Stimulated activated CD4-positive, alpha-beta T cell treated with anti-CD3 and anti-CD28 coated beads, Interleukin-4, amount 100 ng/mL, for 24 hours (primary cell): ENCODE measurements at places on chromosomes 1 and 21.

DNA sequence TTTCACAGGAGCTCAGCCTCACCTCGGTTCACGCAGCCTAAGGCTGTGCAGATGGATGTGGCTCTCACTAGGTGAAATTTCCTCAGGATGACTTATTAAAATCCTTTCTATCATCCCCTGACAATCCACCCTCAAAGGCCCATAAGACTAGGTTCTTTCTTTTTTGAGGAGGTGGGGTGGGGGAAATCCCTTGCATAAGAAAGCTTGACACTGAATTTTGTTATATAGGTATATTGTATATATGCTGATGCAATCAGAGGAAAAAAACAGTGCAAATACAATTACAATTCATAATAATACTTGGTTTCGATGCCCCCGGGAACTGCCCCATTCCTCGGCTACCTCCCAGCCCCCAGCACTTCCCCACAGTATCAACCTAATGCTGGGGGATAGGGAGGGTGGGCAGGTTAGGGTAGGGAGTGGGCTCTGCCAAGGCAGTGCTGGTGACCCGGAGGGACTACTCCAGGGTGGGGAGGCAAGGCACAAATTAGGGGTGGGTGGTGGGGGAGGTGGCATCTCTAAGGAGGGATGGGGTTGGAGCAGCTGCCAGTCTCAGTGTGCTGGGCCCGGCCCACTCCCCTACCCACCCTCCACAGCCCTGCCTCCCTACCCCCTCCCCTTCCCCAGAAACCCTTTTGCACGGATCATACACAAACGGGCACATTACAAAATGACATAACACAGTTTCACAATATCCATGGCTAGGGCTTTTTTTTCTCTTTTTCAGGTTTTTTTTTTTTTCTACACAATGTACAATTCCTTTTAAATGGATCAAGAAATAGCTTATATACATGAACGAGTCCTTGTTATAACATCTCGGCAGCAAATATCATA, 30.9 kb downstream of the SLC27A3 start:
- no peak for DNase-seq

- no peak for DNase-seq
These were observed 30.8 kb upstream of the TSNAX start for GRCh38 chr1:231497629-231498152.

- DNase-seq: no peak
These were observed 68.1 kb upstream of the ANGPTL1 start for GRCh38 chr1:178938959-178939317.

GRCh38 chr1:47995306-47996050, 1.7 kb downstream of the TRABD2B start:
- DNase-seq: no peak

GRCh38 chr1:68785328-68785727, 288.4 kb upstream of the DEPDC1 start:
- DNase-seq: no peak

- no peak for DNase-seq
These were observed 119.7 kb upstream of the RGS18 start for GRCh38 chr1:192038567-192038966.

- DNase-seq: no peak
These were observed 118.5 kb upstream of the C1orf174 start for GRCh38 chr1:4018466-4019146.

DNA sequence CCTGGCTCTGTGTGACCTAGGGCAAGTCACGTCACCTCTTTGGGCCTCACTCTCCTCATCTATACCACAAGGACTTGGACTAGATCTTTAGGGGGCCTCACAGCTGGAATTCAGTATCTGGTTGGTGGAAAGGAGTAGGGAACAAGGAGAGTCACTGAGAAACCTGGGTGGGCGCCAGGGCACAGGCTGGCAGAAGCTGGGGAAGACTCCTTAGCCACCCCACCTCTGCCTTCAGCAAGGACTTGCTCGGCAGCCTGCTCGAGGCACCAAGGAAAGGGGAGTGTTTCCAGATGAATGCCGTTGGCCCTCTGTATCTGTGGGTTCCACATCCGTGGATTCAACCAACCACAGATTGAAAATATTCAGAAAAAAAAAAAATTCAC, 1.2 kb upstream of the OPTC start:
- DNase-seq: no peak

- no peak for DNase-seq
These were observed 41.1 kb downstream of the ERO1B start for GRCh38 chr1:236240675-236241074.

DNA sequence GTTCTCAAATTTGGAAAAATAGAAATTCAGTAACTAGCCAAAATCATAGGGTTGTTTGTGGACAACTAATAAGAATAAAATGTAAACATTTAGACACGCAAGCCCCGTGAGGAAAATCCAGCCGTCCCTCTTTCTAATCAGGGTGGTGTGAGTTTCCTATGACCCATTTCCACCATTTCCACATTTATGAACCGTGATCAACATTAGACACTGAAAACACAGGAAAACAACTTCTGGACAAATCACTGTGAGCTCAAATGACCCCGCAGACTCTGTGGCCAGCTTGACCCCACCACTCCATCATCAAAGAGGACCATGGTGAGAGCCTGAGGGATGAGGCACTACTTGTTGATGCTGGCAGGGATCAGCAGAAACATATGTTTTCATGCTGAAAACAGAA, 101.0 kb downstream of the SIM2 start:
- no peak for DNase-seq

DNA sequence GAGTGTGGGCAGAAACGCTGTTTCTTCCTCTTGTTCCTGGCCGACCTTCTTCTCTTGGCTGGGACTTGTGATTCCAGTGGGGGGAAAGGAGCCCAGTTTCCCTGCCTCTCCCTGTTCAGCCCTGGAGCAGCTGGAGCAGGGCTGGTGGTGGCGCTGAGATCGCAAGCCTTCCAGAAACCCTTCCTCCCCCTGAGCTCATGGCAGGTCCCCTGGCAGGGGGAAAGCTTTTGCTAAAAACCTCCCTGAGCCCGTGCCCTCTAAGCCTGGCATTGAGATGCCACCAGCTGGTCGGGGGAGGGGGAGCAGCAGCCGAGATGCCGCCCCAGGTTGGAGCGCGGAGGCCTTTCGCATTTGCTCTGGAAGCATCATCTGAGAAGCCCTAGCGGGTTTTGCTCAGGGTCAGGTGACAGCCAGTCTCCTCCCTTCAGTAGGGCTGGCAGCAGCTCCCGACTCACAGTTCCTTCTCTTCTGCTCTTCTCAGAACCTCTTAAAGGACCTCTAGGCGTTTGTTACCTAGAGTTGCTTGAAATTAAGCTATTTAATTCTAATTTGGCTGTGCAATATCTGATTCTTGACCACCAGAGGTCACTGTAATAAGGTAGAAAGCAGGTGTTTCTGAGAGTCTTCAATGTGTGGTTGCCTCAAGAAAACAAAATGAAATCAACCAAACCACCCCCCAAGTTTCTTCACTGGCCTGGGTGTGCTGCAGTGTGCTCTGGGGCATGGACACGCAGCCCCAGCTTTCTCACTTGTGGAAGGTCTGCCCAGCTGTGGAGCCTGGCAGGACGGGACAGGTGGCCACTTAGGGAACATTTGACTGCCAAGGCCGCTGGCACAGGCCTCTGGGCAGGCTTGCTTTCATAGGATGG, 257.3 kb downstream of the CAMTA1 start:
- DNase-seq: no peak

DNA sequence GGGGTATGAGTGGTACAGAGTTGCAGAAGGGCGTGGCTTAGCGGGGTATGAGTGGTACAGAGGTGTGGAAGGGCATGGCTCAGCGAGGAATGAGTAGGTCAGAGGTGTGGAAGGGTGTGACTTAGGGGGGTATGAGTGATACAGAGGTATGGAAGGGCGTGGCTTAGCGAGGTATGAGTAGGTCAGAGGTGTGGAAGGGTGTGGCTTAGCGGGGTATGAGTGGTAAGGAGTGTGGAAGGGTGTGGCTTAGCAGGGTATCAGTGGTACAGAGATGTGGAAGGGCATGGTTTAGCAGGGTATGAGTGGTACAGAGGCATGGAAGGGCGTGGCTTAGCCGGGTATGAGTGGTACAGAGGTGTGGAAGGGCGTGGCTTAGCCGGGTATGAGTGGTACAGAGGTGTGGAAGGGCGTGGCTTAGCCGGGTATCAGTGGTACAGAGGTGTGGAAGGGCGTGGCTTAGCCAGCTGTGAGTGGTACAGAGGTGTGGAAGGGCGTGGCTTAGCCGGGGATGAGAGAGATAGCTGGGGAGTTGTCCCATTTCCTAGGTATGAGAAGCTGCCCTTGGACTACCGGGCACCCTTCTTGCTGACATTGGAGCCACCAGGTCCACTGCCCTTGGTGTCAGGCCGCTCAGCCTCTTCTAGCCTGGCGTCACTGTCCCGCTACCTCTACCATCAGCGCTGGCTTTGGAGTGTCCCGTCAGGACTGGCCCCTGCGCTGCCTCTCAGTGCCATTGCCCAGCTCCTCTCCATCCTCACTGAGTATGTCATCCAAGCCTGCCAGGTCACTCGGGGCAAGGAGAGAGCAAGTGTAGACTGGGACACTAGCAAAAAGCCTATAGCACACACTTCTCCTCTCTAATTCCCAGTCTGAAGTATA, 29.8 kb downstream of the HYI start:
- DNase-seq: no peak

DNA sequence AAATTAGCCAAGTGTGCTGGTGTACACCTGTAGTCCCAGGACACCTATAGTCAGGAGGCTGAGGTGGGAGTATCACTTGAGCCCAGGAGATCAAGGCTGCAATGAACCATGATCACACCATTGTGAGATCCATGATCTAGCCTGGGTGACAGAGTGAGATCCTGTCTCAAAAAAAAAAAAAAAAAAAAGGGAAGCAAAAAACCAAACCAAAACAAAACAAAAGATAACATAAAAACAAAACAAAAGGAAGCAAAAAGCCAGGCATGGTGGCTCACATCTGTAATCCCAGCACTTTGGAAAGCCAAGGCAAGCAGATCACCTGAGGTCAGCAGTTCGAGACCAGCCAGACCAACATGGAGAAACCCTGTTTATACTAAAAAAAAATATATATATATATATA, 9.4 kb upstream of the AKR1A1 start:
- DNase-seq: no peak

GRCh38 chr1:95582746-95583145, 348.7 kb downstream of the RWDD3 start:
- DNase-seq: no peak

DNA sequence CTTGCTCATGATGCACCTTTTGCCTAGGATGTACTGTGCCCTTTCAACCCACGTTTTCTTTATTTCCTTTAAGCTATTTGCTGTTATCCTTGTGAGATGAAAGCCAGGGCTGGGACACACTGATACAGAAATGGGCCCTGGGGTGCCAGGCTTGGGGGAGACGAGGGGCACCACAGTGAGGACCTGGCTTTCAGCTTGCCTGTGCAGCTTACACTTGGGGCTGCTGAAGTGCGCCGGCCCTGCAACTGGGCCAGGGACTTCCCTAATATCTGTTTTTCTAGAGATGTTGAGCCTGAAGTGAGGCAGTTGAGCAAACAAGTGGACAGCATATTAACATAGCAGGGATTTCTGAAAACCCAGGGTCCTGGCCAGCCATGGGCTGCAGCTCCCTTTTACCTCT, 42.5 kb upstream of the SLC19A1 start:
- DNase-seq: no peak

DNA sequence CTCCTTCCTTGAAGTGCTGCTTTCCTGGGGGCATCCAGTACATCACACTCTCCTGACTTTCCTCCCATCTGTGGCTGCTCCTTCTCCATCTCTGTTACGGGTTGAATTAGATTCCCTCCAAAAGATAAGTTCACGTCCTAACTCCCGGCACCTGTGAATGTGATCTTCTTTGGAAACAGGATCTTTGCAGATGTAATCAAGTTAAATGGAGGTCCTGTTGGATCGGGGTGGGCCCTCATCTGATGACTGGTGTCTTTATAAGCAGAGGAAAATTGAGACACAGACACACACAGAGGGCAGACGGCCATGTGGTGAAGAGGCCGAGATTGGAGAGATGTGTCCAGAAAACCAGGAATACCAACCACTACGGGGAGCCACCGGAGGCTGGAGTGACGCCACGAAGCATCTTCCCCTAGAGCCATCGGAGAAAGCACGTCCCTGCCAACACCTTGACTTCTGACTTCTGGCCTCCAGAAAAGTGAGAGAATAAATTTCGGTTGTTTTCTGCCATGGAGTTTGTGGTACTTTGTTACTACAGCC, 36.0 kb downstream of the ZBTB18 start:
- no peak for DNase-seq

GRCh38 chr1:2927393-2928360, 93.6 kb upstream of the ACTRT2 start:
- DNase-seq: no peak

DNA sequence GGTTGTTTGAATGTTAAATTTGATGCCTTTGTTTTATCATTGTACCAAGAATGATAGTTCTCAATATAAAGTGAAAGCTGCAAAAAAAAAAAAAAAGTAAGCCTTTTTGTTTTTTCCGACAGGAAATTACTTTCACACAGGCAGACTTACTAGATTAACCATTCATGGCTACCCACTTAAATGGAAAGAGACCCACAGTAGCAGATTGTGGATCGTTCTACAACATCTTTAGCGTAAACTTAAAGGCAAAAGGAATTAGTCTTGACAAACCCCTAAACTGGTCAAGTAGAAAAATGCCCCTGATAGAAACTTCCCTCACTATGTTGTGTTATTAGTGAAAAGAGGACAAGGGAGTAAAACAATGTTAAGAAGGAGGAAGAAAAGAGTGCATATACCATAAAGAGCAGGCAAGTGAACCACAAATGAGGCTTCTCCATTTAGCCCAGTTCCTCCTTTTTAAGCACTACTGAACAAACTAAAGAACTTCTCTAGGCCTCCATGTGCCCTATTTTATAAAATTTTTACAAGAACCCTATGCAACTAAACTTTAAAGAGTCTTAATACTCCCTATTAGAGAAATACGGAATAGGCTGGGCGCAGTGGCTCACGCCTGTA, 1560.3 kb downstream of the MRPL39 start:
- no peak for DNase-seq

GRCh38 chr1:64539781-64540218, 69.9 kb downstream of the CACHD1 start:
- no peak for DNase-seq

GRCh38 chr1:205587581-205587980, 44.2 kb downstream of the ELK4 start:
- no peak for DNase-seq

DNA sequence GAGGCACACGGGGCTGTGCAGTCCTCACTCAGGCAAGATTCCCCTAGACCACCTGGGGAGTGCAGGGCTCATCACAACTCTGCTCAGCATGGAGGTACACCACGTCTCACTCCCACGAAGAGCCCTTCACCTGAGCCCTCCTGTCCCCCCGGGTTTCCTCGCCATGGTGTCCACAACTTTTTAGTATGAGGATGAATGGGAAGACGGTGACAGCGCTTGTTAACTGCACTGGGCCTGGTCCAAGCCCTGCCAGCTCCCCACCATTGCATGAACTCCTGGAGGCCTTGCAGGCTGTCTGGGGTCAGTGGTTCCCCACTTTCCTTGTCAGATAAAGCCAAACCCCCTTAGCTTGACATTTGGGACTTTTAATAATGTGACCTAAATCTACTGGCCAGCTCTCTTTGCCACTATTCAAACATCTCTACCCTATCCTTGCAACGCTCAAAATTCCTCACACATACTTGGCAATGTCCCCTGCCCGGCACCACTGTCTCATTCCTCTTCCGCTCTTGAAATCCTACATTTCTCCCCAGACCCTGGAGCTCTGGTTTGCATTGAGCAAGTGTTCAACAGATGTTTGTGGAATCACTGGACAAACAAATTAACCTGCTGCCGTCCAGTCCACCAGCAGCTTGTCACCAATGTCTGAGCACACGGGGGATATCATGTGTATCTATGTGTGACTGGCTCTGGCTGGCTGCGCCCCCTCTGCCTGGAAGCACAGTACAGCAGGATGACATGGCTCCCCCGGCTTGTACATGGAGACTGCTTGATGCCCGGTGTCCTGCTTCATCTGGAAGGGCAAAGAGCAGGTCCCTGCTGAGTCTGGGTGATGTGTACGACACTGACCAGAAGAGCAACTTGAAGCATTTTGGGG, 11.2 kb downstream of the TMEM9 start:
- no peak for DNase-seq
